ENCODE measurements at places on chromosomes 1 and 21.

DNA sequence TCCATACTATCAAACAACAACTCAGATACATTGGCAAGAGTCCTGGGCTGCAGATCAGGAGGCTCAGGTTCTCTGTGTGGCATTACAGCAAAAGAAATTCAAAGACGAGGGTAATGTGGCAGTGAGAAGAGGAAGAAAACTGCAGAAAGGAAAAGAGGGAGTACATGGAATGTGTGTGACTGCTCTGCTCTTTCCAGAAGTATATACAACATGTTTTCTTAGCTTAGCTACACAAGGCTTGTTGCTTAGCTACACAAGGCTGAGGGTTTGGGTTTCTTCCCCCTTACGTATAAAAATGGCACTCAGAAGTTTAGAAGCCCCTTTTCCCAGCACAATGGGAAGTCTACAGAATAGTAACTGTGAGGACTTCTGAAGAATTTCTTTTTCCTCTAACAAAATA lies 86.0 kb downstream of the PRRX1 start:
- no peak for DNase-seq

- no peak for DNase-seq
These were observed 820.7 kb downstream of the NCAM2 start for GRCh38 chr21:21818898-21819297.

GRCh38 chr1:44024903-44025525 lies 6.2 kb downstream of the SLC6A9 start:
- DNase-seq: peak; percentile 39

GRCh38 chr1:50135716-50136115 lies 27.0 kb downstream of the ELAVL4 start:
- DNase-seq: no peak

DNA sequence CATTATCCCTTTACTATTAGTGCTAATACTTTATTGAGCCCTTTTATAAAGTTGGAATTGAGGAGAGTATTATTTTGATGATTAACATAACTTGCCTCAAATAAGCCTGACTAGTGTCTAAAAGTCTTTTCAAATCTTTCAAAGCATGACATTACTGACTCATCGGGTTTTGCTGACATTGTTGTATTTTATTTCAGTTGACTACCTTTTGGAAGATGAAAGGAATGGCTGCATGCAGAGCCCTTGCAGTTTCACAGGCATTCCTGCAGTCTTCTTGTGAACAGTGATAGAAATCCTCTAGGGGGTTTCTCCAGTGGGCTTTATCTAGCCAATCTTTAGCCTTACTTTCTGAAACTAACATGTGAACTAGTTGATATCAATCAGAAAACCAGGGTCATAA lies 43.0 kb upstream of the TMEM61 start:
- peak; percentile 52 for DNase-seq

GRCh38 chr1:19690342-19690741 lies 25.7 kb downstream of the HTR6 start:
- no peak for DNase-seq
